AG10803 (cell line): ENCODE measurements at places on chromosomes 2 and 18.

GRCh38 chr2:204900487-204900886, 355.2 kb downstream of the PARD3B start:
- no peak for DNase-seq

- no peak for DNase-seq
Measured at GRCh38 chr2:104233591-104233990, 620.3 kb upstream of the POU3F3 start.

GRCh38 chr2:68287580-68288441, 31.9 kb downstream of the CNRIP1 start:
- DNase-seq: peak; percentile 69

GRCh38 chr2:182050333-182051135, 64.9 kb downstream of the PPP1R1C start:
- DNase-seq: no peak

- DNase-seq: peak; percentile 41
Measured at GRCh38 chr18:36821681-36822080, 7.1 kb downstream of the TPGS2 start.

GRCh38 chr18:59985289-59985688, 85.5 kb downstream of the PMAIP1 start:
- no peak for DNase-seq

GRCh38 chr2:235149240-235149659, 197.4 kb downstream of the SH3BP4 start:
- peak; percentile 23 for DNase-seq

- no peak for DNase-seq
Measured at GRCh38 chr2:173357346-173357745, 2.7 kb downstream of the CDCA7 start.

- no peak for DNase-seq
Measured at GRCh38 chr2:24771764-24772586, 21.2 kb downstream of the PTRHD1 start.

DNA sequence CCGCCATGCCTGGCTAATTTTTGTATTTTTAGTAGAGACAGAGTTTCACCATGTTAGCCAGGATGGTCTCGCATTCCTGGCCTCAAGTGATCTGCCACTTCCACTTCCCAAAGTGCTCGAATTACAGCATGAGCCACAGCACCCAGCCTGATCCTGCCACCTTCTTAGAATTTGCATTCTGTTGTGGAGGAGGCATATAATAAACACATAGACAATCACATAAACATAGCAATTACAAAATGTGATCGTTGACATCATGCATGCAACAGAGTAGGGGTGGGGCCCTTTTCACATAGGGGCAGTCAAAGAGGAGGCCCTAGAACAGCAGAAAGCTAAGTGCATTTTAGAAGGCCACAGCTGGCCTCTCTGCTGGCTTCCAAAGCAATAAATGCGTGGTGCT, 39.9 kb upstream of the TSPYL6 start:
- no peak for DNase-seq

- DNase-seq: no peak
Measured at GRCh38 chr18:41949206-41949920, 5.7 kb upstream of the PIK3C3 start.

DNA sequence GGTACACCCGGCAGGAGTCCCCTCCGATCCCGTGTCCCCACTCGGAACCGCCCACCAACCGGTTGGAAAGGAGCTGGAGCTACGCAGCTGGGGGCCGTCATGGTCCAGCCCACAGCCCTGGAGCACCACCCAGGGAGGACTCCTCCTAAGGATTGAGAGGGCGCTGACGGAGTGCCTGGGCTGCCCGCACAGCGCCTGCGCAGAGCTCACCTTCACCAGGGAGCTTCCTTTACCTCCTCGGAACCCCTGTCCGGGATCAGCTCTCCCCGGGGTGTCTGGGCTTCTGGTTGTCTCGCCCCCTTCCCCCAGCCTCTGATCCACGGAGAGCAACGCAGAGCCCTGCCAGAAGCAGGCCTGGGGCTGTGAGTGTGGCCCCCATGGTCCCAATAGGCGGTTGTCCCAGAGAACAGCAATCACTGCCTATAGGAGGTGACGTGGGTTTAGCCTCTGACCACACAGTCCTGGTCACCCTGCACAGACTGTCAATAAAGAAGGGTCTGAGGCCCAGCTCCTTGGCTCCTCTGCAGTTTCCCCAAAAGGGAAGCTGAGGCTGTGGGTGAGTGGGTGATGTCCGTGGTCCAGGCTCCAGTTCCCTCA, 14.6 kb downstream of the ALPG start:
- DNase-seq: no peak

GRCh38 chr18:78169174-78169864, 810.3 kb upstream of the SALL3 start:
- no peak for DNase-seq

DNA sequence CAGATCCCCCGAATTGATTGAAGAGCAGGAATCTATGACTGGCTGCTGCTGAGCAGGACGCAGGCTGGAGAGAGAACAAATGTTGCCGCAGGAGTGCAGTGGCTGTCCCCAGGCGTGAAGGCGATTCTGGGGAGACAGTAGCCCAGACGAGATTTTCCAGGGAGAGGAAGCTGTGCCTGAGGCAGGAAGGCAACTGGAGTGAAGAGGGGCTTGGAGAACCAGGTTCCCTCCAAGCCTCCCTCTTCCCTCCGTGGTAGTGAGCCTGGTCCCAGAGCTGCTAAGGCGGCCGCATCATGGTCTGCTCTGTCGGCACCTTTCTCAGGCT, 1.3 kb upstream of the NPPC start:
- DNase-seq: no peak

- DNase-seq: no peak
Measured at GRCh38 chr2:134361648-134362047, 107.8 kb downstream of the MGAT5 start.

GRCh38 chr18:57029761-57030160, 117.1 kb upstream of the BOD1L2 start:
- DNase-seq: no peak

- no peak for DNase-seq
Measured at GRCh38 chr2:128554151-128554769, 235.6 kb upstream of the HS6ST1 start.

DNA sequence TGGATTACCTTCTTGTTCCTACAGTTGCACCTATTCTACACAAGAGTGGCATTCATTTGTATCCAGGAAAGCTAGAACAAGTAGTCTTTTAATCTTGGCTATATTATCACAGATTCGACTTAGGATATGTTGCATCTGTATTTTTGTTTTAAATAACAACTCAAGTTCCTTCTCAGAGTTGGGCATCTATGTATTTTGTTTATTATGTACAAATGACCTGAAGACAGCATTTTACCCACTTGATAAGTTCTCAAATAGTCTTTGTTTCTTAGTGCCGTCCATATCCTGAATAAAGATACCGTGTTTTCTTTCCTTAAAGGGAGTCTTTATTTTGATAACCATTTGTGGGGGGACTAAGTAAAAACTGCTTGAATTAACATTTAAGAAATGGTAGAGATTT, 2.9 kb downstream of the ITPRID2 start:
- no peak for DNase-seq

DNA sequence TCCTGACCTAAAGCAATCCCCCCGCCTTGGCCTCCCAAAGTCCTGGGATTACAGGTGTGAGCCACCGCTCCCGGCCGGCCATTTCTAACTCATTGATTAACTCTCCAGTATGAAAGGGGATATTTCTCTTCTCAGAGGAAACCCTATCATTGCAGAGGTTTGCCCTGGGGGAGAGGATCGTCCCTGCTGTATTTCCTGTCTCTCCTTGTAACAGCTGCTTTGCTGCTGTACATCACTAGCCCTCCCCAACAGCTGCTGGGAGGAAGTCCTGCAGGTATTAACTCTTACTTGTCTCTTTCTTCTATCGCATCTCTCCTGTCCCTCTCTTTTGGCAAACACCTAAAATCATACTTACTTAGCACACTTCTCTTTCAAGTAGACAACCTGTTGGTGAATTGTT, 219.0 kb upstream of the DSEL start:
- DNase-seq: no peak

DNA sequence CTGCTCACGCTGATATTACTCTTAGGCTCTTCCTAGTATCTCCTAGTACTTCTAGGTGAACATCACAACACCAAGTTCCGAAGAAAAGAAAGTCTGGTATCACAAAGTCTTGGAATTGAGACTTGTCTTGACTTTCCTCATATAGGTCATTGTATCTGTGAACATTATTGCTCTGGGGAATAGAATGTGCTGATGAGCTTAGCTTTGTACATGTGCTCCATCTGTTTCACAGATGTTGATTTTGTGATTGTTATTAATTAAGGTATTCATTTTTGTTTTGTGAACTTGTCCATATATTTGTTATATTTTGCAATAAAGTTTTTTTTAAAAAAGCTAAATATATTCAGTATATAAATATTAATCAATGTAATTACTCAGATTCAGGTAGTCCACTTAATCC, 111.7 kb downstream of the BABAM2 start:
- DNase-seq: peak; percentile 25

DNA sequence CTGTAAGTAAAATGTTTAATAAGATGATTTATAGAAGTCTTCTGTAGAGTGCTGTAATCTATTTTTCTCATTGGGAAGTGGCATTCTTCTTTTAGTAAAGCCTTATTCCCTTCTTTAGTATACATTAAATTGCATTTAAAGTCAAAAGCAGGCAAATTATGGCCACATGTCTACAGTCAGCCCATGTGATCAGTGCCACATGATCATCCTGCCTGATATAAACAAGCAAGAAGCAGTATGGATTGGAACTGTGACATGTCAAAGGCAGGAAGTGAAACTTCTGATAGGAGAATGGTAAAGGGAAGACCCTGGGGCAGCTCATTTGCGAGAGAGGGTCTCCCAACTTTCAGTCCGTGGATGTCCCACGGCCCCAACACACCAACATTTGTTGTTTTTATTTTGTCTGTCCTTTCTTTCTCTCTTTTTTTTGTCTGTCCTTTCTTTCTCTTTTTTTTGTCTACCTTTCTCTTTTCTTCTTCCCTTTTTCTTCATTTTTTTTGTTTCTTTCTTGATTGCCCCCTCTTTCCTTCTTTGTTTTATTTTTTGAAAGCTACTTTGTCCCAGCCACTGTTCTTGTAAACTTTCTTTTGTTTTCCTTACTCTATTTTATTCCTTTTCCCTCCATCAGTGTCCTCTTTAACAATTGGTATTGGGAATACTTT, 154.9 kb downstream of the DTNA start:
- no peak for DNase-seq

DNA sequence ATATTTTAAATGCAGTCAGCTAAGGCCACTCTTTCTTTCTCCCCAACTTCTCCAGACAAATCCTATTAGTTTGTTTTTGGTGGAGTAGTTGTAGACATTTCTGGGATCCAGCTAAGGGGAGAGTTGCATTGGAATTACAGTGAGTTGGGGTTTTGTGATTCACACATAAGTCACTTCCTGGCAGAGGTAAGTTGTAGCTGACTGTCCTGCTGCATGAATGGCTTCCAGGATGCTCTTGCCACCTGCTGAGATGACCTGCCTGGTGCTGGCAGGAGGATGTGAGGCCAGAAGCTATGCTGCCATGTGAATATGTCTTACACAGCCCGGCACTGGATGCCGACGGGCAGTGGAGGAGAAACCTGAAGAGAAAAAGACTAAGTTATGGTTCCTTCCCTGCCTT, 243.7 kb downstream of the TDRD15 start:
- DNase-seq: no peak

DNA sequence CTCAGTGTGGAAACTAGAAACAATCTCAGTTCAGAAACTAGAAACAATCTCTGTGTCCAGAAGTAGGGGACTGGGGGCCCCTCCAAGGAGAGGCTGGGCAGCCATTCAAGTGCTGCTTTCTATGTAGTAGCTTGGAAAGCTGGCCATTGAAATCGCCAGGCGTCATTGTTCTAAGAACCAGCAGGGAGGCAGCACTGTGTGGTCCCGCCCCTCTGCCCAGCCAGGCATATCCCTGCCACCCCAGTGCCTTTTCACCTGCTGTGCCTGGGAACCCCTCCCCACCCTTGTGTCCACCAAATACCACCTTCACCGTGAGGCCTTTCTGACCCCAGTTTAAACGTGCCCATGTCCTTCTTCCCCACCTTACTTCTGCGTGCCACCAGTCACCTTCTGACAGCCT, 221.6 kb downstream of the GBX2 start:
- no peak for DNase-seq

DNA sequence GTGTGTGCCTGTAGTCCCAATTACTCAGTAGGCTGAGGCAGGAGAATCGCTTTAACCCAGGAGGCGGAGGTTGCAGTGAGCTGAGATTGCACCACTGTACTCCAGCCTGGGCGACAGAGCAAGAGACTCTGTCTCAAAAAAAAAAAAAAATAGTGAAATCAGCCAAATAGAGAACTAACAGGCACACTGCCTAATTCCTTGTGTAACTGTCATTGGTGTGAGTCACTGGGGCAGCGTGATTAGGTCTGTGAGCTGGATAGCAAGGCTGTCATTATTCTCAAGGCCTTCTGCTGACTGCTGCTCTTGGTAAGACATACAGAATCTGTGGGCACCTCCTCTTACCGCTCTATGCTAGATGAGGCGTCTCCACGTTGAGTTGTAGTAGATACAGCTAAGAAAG, 270.3 kb downstream of the NEDD4L start:
- peak; percentile 97 for DNase-seq

DNA sequence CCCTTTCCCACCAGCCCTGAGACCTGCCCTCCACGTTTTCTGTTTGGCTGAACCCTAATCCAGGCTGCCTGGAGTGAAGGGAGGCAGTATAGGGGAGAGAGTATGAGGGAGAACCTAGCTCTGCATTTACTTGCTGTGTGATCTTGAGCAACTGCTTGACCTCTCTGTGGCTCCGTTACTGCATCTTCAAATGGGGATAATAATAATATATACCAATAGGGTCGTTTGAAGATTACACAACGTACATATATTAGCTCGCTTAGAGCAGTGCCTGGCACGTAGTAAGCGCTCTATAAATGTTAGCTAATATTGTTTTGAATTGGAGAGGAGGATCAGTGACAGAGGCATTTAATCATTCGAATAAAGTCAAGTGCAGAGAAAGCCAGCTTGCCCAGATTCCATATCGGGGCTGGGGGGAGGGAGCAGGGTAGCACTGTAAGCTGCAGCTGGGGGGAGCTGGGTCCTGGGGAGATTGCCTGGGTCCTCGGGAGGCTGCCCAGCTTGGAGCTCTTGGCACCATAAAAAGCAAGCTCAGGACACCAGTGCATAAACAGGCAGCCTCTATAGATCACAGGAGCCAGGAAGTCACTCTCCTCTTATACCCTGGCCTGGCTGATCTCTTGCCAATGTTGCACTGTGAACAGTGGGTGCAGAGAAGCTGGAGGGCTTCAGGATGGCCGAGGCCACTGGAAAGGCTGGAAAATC, 19.1 kb downstream of the KCNK3 start:
- no peak for DNase-seq

GRCh38 chr2:161546635-161547034, 77.6 kb upstream of the SLC4A10 start:
- DNase-seq: no peak
